ENCODE measurements at places on chromosomes 7 and 10.
A peak's percentile ranks its signal among the peaks of the same experiment; 100 is the strongest.

- no peak for DNase-seq
Observed at GRCh38 chr7:142703655-142704305, 45.5 kb upstream of the PRSS1 start.

DNA sequence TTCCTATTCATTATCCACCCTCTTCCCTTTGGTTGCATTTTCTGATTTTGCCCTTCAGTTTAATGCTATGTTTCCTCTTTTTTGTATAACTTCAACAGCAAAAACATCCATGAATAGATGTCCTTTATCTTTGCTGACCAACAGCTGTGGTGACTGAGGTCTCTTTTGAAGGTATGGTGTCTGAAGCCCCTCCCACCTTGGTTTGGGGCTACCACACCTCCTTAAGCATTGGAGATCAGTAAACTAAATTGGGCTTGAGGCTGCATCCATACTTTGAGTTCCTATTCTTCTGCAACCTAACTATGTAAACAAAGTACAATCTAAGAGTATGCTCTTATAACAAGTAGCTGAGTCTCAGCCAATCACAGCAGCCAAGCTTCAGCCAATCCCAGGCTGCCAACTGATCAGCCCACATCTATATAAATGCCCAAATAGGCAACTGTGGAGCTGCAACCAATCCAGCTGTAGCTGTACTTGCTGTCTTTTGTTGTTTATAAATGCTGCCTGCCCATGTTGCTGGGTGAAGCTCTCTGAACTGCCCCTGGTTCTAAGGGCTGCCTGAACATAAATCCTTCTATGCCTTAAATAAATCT lies 69.4 kb upstream of the PDLIM1 start:
- DNase-seq = no peak

DNA sequence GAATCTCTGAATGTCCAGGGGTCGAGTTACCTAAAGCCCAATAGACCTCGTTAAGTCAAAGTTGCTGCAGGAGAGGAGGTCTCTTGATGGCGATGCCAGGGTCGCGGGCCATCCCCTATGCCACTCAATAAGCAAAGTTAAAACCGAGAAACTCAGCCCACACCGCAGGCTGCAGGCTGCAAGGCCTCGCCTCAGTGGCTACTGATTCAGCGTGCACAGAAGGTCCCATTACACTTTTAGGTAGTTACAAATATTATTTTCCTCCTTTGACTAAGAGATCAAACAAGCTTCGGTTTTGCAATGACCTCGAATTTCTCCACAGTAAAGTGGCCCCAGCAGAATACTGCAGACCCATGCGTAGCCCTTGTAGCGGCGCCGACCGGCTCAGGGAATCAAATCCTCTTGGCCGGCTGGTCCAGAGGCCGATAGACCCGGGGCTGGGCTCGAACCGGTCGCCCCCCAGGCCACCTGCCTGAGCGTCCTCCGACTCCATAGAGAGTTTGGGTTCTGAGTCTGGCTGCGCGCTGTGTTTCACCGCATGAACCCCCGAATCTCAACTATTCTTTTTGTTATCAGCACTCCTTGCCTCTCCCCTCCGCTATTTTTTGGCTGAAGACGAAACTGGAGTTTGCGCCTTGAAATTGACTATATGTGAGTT lies 2.3 kb downstream of the C1QL3 start:
- DNase-seq = no peak

GRCh38 chr7:14457568-14458453 lies 444.7 kb downstream of the DGKB start:
- peak; percentile 41 for DNase-seq

DNA sequence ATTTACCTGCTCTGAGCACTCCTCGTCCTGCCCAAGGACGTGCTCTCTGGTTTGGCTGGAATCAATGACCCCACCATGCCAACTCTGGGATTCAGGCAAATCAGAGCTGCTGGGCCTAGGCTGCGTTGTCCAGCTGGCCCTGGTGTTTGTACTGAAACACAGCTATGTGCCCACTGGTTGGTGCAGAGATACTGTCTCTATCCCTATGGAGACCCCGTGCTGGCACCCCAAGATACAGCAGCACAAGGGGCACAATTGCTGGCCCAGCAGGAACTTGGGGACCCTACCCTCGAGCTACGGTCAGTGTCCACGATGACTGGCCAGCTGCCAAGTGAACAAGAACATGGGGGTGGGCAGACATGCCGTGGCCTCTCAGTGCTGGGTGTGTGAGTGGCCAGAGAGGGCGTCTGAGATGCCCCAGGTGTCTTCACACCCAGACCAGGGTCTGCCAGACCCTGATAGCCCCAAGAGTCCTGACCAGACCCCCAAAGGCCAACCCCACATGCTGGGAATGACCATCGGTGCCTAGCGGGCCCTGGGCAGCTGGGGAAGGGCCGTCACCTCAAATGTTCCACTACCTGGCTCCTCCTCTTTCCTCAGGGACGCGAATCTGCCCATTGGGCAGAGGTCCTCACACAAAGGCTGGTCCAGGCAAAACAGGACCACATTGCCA lies 79.3 kb upstream of the ZNF479 start:
- no peak for DNase-seq

GRCh38 chr7:150453181-150453580 lies 2.8 kb downstream of the GIMAP8 start:
- DNase-seq = no peak

DNA sequence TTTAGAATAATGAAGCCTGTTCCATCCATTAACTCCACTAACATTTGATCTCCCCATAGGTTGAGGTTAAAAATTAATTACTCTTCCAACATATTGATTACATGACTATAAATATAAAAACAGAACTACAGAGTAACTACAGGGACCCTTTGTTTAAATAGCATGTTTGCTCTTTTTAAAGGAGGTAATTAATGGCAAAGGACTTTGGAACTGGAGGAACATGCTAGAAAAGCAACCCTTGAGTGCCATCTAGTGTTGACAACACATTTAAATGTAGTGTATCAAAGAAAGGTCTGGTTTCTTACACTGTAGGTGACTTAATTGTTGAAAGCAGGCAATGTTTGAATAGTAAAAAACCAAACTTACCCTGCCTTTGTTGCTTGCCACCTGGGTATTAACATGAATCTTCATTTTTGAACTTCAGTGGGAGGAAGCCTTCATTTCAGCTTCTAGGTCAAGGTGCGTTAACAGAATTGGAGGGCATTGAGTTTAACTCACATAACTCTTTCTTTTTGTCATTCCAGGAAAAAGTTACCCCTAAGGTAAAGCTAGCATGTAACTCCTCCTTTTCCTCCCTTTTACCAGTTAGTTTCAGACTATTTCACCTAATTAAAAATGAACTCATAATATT lies 52.6 kb upstream of the CAPZA2 start:
- no peak for DNase-seq

DNA sequence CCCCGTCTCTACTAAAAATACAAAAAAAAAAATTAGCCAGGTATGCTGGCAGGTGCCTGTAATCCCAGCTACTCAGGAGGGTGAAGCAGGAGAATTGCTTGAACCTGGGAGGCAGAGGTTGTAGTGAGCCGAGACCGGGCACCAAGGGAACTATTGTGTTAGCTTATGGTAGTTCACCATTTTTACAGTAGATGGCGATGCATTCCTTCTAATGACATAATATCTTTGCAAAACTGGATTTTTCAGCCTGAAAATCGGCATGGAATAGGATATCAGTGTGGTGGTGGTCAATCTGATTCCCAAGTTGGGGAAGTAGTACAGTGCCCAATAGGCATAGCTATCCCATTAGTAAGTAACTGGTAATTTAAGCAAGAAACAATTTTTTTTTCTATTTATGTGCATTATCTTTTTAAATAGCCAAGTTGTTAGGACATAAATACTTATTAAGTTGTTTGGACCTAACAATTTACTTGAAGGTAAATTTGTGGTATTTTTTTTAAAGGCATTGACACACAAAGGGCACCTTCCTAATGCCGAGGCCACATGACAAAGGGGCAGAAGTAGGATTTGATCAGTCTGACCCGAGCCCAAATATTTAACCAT lies 17.6 kb upstream of the IMPDH1 start:
- DNase-seq = peak; percentile 32

DNA sequence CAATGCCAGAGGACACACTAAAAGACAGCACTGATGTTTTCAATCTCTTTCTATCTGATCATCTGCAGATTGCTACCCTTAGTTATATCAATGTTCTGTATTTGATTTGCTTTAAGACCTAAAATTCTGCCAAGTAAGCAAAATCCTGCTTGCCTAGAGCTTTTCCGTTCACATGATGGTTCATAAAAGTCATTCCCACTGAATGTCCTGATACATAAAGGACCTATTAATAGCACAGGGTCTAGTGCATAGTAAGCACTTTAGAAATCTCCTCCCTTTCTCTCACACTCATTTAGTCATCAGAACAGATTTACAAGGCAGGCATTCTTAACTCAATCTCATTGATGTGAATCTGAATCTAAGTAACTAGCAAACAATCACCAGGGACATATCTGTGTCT lies 68.8 kb downstream of the PCGF5 start:
- no peak for DNase-seq

- no peak for DNase-seq
Observed at GRCh38 chr7:107971100-107971499, 31.9 kb downstream of the LAMB1 start.

DNA sequence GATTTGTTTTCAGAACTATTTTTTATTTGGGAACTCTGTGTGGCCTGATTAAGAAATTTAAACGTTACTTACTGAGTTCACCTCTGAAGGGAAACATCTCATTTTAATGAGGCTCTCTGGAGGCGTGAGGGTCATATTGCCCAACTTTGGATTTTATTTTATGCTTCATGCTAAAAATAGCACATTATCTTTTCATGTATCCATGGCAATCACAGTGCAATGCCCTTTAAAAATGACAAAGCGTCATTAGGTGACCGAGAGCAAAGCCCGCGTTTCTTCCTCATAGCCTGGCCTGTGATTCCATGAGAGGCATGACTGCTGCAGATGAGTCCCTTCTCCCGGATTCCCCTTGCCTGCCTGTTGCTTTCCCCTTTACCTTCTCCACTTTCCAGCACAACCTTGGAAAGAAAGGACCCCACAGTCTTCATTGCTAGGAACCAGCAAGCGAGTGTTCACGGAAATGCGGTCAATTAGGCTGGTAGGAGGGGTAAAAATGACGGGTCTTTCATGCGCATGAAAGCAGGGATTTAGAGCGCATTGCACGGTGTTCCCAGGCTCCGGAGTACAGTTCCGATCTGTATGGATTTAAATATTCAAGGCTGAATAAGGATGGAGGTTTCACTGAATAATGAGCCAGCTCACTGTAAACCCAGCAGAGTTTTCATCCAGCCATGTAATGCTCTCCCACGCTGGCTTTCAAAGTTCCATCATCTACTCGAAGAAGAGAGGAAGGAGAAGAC lies 98.2 kb upstream of the PITRM1 start:
- DNase-seq = no peak

Measured in activated T-cell treated with anti-CD3 and anti-CD28 coated beads, Interleukin-2, amount 50 U/mL, for 48 hours (primary cell).